Memory B cell (primary cell): ENCODE measurements at places on chromosomes 1 and 21.
A peak's percentile ranks its signal among the peaks of the same experiment; 100 is the strongest.

- no peaks in the 10 kb centered on the region for H3K4me1 ChIP-seq
- H3K36me3 ChIP-seq: peaks cover 1% of the 10 kb centered on the region
- H3K4me3 ChIP-seq: no peak overlapping the region
- no peak for DNase-seq
- no peak overlapping the region for H3K27ac ChIP-seq
Observed at GRCh38 chr1:78668427-78668826, 18.8 kb downstream of the IFI44 start.

- no peaks in the 10 kb centered on the region for H3K27me3 ChIP-seq
- H3K4me3 ChIP-seq: no peak overlapping the region
- H3K4me1 ChIP-seq: no peaks in the 10 kb centered on the region
- no peaks in the 10 kb centered on the region for H3K36me3 ChIP-seq
- H3K27ac ChIP-seq: no peak overlapping the region
Observed at GRCh38 chr1:82919837-82920236, 1079.1 kb downstream of the TTLL7 start.

- H3K27ac ChIP-seq: no peak overlapping the region
- no peaks in the 10 kb centered on the region for H3K27me3 ChIP-seq
- peaks cover 17% of the 10 kb centered on the region for H3K36me3 ChIP-seq
- no peak overlapping the region for H3K4me3 ChIP-seq
- DNase-seq: no peak
Observed at GRCh38 chr1:58431901-58432620, 114.5 kb downstream of the OMA1 start.

- H3K27ac ChIP-seq: no peak overlapping the region
- DNase-seq: no peak
- no peaks in the 10 kb centered on the region for H3K4me1 ChIP-seq
- H3K27me3 ChIP-seq: peaks cover 6% of the 10 kb centered on the region
- H3K36me3 ChIP-seq: no peaks in the 10 kb centered on the region
Observed at GRCh38 chr1:29577512-29577911, 341.2 kb downstream of the PTPRU start.

GRCh38 chr1:31980835-31981455, 32.7 kb upstream of the KHDRBS1 start:
- H3K4me1 ChIP-seq: peaks cover 28% of the 10 kb centered on the region
- no peaks in the 10 kb centered on the region for H3K36me3 ChIP-seq
- peak overlapping the region; percentile 8 for H3K4me3 ChIP-seq
- peak overlapping the region; percentile 71 for H3K27ac ChIP-seq
- no peaks in the 10 kb centered on the region for H3K27me3 ChIP-seq

DNA sequence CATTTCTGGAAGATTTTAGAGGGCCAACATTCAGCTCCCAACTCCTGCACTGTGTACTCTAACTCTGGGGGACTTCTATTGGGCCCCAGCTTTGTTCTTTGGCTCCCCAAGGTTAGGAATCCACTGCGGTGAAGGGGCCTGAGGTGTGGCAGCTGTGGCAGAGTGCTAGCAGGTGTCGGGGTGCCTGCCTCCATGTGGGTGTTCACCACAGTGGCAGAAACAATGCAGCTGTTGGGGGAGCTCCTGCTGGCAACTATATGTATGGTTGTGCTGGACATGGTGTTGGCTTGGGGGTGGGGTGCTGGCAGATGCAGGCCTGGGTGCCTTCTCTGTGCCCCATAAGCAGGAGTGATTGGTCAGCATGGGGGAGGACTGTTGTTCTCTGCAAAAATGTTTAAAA, 95.5 kb downstream of the ST6GALNAC3 start:
- peaks cover 2% of the 10 kb centered on the region for H3K4me1 ChIP-seq
- H3K27ac ChIP-seq: no peak overlapping the region
